ENCODE measurements at places on chromosomes 7 and 10.

GRCh38 chr7:37371755-37372154 is 76.9 kb downstream of the ELMO1 start:
- no peak for DNase-seq

- DNase-seq, result peak; percentile 75
Observed at GRCh38 chr7:87704590-87704989, 76.4 kb downstream of the RUNDC3B start.

DNA sequence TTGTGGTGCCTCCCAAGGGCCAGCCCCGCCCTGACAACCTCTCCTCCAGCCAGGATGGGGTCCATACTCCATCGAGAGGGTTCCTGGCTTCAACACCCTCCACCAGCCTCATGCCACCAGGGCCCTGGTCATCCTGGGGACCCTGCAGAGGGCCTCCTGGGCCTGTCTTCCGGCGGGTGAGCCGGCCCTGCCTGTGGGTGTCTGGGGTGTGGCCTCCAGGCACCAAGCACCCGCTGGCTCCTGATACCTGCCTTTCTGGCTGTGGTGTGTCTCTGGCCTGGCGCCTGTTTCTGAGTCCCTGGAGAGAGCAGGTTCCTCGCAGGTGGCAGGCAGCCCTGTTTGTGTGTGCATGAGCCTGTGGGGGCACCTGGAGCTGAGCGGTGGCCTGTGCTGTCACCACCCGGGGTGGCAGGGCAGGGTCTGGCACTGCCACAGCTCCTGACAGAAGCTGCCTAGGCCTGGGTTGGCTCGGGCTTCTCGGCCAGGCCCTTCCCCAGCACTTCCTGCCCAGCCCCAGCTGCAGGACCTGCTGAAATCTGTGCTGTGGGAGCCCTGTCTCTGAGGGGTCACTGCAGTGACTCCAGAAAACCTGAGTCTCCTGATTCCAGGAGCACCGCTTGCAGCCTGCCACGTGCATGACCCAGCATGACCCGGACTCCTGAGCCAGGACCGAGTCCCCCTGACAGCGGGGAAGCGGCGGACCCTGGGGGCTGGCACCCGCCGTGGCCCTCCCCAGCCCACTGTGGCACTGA is 18.4 kb downstream of the ADAM8 start:
- no peak for DNase-seq

DNA sequence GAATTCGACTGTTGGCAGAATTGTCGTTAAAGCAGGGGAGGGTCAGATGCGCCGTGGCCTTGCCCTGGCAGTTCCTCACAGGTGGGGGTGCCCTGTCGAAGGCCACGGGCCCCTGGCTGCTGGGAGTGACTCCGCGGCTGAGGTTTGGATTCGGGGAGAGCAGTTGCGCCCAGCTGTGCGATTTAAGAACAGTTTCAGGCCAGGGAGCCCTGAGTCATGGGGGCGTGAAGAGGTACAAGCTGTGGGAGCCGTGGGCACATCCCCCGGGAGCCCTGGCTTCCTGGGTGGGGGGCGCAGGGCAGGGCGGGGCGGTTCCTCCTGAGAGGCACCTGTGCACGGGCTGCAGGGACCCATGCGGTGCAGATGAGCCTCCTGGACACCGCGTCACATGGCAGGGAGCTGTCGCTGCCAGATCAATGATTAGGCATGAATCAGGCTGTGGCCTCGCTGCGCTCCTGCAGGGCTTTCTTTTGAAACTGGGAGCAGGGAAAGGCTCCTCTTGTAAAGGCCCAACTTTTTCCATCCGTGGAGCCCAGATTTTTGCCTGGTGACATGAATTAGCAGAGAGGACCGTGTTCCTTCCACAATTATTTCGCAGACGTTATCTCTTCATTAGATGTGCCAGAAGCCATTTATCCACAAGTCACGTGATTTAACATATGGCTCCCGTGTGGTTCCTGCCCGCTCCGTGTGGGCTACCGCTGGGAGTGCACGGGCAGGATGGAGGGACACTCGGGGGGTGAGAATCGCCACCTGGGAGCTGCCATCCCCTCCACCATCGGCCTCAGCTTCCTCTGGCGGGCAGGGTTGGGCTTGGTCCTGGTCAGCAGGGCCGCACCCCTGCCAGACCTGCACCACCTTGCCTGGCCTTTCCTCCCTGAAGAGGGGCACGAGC is 918 bp downstream of the PWWP2B start:
- DNase-seq, result peak; percentile 70

DNA sequence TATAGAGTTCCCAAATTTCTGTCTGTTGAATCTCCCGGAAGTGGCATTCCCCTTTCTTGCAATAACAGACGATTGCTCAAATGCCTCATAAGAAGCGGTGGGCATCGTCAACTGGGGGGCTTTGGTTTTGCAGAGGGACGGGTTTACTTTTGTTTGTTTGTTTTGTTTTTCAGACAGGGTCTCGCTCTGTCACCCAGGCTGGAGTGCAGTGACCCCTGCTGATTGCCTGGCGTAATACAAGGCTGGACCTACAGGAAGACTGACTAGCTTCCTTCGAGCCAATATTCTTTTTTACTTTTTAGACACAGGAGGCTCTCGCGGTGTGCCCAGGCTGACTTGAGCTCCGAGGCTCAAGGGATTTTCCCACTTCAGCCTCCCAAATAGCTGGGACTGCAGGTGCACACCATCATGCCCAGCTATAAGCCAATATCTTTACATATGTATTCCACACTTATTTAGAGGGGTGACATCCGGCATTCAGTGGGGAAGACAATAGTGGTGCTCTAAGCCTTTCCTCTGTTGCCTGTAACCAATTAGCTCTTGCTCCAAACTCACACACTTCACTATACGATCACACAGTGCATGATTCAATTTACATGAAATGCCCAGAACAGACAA is 58.1 kb downstream of the FHIP2A start:
- peak; percentile 51 for DNase-seq
